ENCODE measurements at places on chromosomes 16 and 17.

GRCh38 chr17:13920413-13920812 lies 148.9 kb upstream of the COX10 start:
- no peak for DNase-seq

DNA sequence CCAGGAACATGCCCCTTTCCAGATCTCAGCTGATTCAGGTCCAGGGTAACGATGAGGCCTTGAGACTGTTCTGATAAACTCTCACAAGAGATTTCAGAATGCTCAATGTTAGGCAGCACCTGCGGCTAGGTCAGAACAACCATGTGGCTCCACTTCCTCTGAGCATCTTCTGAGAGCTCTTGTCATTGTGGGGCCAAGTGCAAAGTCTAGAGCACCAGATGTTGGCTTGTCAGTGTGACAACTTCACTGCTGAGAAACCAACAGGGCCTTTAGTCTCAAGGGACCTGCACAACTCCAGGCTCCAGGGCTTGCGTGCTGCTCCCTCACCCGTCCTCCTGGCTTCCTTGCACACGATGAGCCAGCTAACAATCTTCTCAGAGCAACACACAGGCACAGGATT lies 29.0 kb downstream of the FCSK start:
- no peak for DNase-seq

GRCh38 chr17:62984801-62985200 lies 18.8 kb downstream of the TANC2 start:
- DNase-seq = no peak

GRCh38 chr17:77291591-77292386 lies 151.0 kb downstream of the SEC14L1 start:
- no peak for DNase-seq

GRCh38 chr16:20903899-20904506 lies 3.4 kb downstream of the LYRM1 start:
- no peak for DNase-seq
